Ascending aorta (tissue), 2 donors: ENCODE measurements at places on chromosomes 2 and 18.

DNA sequence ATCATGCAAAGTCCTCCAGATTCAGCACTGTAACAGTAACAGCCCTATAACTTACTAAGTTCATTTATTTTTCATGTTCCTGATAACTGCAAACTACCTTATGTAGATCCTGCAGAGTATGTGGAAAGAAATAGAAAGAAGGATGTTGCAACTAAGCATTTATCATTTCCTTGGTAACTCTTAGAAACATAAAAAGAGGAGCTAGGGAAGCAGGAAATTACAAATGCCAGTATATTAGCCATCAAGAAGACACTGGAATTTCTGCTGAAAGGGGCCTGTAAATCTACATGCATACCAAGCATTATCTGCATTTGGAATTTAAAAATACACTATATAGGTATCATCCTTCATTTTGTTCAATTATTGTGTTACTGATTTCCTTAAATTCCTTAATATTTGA is 66.8 kb downstream of the PDE11A start:
- DNase-seq: no peak

DNA sequence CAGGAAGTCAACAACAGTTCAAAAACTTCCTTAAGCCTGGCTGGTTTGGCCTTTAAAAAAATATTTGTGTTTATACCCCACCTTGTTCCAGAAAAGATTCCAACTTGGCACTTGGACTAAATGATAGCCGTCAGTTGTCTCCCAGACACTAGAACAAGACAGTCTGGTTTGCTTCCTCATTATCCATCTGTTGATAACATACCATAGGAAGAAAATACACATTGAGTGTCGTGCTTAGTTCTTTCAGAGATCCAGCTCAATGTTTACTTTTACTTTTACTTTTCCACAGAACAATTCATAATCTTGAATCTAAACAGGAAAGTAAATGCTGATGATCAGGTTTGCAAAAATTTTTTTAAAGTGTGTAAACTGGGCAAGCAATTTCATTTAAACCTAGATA is 2.4 kb upstream of the VPS54 start:
- no peak for DNase-seq

- DNase-seq: no peak
Measured at GRCh38 chr2:158995677-158996049, 27.2 kb downstream of the TANC1 start.

GRCh38 chr2:227643990-227644551 is 22.5 kb upstream of the SCYGR5 start:
- DNase-seq: no peak

DNA sequence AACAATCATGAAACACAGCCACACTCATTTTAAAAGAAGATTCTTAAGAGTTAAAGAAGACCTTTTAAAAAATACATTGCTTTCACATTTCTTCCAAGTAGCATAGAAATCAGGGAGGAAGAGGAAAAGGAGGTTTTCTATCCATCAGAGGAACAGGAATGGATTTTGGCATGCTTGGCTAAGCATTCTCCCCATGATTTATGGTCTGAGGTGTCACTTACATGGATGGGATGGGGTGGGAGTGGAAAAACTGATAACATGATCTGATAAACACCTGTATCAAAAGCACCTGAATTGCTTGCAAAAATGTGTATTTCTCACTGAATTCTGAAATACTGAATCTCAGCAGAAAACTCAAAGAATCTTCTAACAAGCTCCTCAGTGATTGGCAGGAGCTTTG is 265.9 kb downstream of the NRXN1 start:
- DNase-seq: no peak

GRCh38 chr2:5387406-5387805 is 304.8 kb upstream of the SOX11 start:
- no peak for DNase-seq

DNA sequence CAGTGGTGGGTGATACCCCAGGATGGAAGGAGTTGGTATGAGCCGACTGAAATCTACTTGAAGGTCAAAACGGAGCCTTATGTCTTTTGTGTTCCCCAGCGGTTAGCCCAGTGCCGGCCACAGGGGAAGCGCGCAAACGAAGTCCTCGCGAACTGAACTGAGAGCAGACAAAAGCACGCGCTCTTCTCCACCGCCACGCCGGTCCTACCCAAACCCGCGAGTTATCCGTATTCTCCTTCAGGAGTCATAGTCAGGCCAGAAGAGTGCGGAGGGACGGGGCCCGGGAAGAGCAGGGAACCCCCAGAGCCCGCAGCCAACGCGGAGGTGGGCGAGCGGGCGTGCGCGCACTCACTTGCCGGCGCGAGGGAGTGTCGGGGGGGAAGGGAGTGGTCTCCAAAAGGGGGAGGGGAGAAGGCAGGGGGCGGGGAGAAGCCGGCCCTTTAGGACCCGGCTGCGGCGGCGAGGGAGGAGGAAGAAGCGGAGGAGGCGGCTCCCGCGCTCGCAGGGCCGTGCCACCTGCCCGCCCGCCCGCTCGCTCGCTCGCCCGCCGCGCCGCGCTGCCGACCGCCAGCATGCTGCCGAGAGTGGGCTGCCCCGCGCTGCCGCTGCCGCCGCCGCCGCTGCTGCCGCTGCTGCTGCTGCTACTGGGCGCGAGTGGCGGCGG is at the start of gene IGFBP2:
Gene IGFBP2 (plus strand): TSS at position 469 of the 664 bp plus-strand sequence. CDS start 104 bp downstream, at position 573.
- DNase-seq: peak; percentile 77

DNA sequence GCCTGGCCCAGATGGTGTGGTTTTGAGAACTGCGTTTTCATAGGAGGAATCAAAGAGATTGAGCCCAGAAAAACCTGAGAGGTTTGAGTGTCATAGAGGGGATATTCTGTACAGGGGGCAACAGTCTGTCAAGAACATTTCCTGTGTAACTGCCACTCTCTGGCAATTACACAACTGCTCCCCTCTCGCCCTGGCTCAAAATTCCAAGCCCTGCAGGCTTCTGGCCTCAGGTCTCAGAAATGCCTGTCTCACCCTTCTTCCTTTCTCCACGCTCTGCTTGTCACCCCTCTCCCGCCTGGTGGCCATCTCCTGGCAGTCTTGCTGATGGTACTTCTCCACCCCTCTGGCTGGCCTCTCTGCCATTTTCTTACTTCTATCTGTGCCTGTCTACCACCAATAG is 4.0 kb downstream of the VAMP5 start:
- no peak for DNase-seq

GRCh38 chr2:46303233-46303632 is 6.0 kb downstream of the EPAS1 start:
- no peak for DNase-seq

- no peak for DNase-seq
Measured at GRCh38 chr2:84854850-84855249, 26.0 kb downstream of the TRABD2A start.

- no peak for DNase-seq
Measured at GRCh38 chr2:114128263-114128662, 238.4 kb downstream of the ACTR3 start.

- no peak for DNase-seq
Measured at GRCh38 chr2:240584486-240585031, 2.0 kb upstream of the CAPN10 start.

DNA sequence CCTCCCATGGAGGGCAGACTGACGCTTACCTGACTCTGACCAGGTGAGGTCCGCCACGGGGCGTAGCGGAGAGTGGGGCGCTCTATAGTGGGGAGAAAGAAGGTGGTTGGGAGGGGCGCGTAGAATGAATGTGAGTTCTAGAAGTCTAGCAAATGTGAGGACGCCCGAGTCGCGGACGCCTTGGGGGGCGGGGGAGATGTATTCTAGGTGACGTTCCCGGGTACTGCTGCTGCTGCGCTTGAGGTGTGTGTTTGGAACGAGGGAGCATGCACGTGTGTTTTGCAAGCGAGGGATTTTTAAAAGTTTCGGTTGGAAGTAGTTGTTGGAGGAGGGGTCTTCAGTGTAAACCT is 758 bp downstream of the RIF1 start:
- DNase-seq: no peak

- peak; percentile 69 for DNase-seq
Measured at GRCh38 chr2:227188292-227188691, 23.9 kb downstream of the COL4A3 start.

DNA sequence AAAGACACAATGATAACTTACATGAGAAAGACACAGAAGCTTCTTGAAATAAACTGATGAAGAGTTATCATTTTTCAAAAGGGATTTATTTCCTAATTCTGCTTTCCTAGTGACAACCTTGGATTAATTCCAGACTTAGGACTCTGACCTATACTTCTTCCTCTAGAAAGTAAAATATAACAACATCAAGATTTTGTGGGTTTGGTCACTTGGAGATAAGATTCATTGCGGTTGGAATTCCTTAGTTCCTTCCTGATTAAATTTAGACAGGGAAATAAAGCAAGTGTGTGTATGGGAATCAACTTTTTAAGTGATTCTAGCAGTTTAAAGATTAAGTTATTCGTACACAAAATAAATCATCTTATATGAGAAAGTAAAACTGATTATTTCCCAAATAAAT is 208.4 kb upstream of the CCDC150 start:
- no peak for DNase-seq

DNA sequence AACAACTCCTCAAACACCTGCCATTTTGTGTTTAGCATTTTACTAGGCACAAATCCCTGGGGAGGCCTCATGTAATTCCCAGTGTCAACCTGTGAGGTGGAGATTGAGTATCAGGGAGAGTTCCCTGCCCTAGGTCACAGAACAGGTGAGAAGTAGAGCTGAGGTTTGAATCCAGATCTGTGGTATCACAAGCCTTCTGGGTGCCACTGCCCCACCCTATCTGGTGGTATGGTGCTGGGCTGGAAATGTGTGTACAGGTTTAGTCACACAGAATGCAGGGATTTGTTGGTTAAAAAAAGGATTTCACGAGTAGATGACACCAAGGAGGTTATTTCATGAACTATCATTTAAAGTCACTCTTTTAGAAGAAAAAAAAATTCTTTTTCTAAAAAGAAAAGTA is 35.7 kb upstream of the PKDCC start:
- DNase-seq: no peak

GRCh38 chr2:192004188-192004963 is 157.5 kb upstream of the CAVIN2 start:
- no peak for DNase-seq

DNA sequence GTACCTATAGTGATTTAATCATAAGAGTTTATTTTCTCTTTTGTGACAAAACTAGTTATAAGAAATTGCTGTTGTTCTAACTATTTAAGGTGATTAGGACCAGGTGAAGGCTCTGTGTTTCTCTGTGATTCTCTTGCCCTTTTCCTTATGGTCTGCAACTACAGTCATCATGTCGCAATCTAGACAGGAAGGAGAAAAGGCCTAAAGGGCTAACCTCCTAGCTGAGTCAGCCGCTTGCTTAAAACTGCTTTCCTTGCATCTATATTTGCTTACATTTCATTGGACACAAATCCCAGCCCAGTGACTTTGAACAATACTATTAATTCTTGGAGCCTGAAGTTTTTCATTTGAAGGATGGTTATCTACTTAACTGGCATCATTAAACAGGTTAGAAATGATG is 93.1 kb downstream of the PIK3C3 start:
- no peak for DNase-seq

- DNase-seq: no peak
Measured at GRCh38 chr2:46461709-46462171, 17.6 kb upstream of the TMEM247 start.

GRCh38 chr2:10163498-10164486 is 41.3 kb downstream of the RRM2 start:
- DNase-seq: no peak

DNA sequence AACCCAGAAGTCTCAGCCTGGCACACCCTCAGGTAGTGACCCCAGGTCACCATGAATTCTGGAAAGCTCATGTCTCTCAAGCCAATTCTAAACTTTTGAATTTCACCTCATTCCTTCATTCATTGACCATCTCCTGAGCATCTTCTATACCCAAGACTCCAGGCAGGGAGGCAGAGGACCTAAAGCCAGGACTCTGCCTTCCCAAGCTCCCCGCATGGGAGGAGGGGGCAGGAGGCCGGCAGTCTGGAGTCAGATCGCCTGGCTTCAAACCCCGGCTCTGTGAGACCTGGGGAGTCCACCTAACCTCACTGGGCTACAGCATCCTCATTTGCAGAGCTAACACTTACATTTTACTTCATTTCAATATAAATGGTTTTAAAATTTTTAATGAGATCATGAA is 59.0 kb downstream of the SMAD7 start:
- DNase-seq: peak; percentile 19

GRCh38 chr2:160207804-160208654 is 8.0 kb upstream of the ITGB6 start:
- peak; percentile 93 for DNase-seq
